ENCODE measurements at places on chromosomes 3 and 15.

GRCh38 chr3:50194903-50195500 lies 3.6 kb downstream of the GNAT1 start:
- H3K4me3 ChIP-seq: peak overlapping the region; percentile 38
- peaks cover 4% of the 10 kb centered on the region for H3K36me3 ChIP-seq
- peaks cover 6% of the 10 kb centered on the region for H3K4me1 ChIP-seq

DNA sequence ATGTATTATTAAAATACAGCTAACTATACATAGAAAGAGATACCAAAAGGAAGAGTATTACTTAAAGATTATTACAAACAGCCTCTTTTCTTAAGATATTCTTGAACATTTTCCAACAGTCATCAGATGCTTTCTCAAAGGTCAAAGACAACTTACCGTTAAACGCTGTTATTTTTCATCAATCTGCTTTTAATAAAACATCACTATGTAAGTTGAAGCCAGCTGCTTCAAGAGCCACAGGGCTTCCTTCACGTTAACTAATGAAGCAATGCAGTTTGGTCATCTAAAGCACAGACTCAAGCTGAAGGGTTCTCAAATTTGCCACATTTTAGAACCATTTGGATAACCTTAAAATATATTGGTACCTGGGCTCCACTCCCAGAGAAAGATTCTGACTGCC lies 578.8 kb downstream of the ROBO2 start:
- DNase-seq: no peak
- H3K27ac ChIP-seq: no peak overlapping the region
- H3K36me3 ChIP-seq: no peaks in the 10 kb centered on the region
- no peaks in the 10 kb centered on the region for H3K4me1 ChIP-seq

DNA sequence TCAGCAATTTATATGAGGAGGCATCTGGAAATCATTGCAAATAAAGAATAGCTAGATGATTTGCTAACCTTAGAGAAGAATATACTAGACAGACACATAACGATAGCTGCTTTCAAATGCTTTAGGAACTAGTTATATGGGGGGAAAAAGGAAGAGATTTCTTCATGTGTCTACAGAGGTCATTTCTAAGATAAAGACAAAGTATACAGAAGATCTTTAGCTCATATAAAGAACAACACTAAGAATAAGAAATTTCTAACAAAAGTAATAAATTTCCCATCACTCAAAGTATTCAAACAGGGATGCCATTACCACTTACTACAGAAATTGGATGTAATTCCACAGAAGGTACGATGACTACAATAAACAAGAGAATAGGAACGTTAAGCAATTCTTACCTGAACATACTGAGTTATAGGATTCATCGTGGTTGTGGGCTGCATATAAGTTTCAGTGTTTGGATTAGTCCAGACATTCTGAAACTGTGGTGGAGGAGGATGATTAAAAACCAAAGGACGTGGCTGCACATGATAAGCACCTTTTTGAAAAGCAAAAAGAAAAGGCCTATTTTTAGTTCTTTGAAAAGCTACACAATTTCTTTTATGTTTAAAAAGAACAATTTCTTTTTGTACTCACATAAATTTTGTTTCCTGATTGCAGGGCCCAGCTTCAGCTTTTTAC lies 8.7 kb downstream of the DAZL start:
- no peak for DNase-seq
- no peaks in the 10 kb centered on the region for H3K36me3 ChIP-seq
- H3K4me3 ChIP-seq: no peak overlapping the region
- no peaks in the 10 kb centered on the region for H3K4me1 ChIP-seq
- peaks cover 20% of the 10 kb centered on the region for H3K27me3 ChIP-seq

- H3K36me3 ChIP-seq: peaks cover 2% of the 10 kb centered on the region
- H3K4me1 ChIP-seq: peaks cover 59% of the 10 kb centered on the region
- H3K27me3 ChIP-seq: no peaks in the 10 kb centered on the region
- H3K27ac ChIP-seq: peak overlapping the region; percentile 2
- no peak overlapping the region for H3K4me3 ChIP-seq
- no peak for DNase-seq
These were observed 87.4 kb downstream of the STAG1 start for GRCh38 chr3:136664771-136665170.

DNA sequence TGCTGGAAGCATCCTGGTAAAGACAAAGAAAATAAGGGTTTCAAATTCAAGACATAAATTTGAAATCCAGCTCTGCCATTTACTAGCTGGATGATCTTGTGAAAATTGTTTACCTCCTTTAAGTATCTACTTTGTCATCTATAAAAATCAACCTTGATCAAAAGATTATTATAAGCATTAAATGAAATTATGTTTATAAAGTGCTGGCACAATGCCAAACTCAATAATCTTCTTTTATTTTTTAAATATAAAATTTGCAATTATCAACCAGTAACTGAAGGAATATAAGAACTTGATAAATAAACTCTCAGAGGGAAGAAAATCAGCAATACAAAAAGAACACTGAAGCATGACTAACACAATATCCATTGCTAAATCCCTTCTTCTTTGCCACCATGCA lies 25.8 kb downstream of the C3orf33 start:
- H3K4me1 ChIP-seq: peaks cover 6% of the 10 kb centered on the region
- no peak for DNase-seq
- H3K27ac ChIP-seq: no peak overlapping the region
- no peaks in the 10 kb centered on the region for H3K27me3 ChIP-seq
- no peak overlapping the region for H3K4me3 ChIP-seq
- peaks cover 11% of the 10 kb centered on the region for H3K36me3 ChIP-seq

DNA sequence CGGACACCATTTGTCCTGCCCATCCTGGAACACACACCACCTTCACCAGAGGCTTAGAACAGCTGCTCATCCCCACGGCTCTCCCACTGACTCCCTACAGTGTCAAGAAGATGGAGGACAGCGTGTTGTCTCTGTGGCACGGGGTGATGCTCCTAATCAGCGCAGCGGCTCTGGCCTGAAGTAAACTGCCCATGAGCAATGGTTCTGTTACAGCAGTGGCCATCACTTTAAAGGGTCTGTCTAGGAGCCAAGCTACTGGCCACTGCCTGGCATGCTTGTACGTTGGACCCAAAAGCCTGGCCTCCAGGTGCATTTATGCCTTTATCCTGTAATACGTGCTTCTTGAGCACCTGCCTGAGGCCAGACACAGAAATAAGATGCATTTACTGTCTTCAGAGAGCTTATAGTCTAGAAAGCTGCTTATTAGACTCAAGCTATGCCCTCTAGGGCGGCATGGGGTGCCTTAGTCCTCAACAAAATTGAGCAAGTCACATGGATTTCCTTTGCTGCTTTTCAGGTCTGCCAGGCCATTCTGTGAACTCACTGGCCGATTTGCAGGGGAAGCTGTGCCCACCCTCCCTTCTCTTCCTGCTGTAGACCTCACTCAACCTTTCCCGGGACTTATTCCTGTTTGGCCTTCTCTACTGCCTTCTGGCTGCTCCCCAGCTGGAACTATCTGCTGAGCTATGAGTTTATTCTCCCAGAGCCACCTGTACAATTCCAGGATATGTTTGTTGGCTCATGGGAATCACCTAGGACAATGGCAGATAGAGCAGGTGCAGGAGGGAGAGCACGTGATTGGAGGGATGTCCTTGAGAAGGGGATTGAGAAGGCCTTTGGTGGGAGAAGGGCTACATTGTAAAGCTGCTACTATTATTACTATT lies 51.9 kb downstream of the STARD5 start:
- peaks cover 9% of the 10 kb centered on the region for H3K4me1 ChIP-seq
- no peak overlapping the region for H3K27ac ChIP-seq
- H3K4me3 ChIP-seq: no peak overlapping the region

GRCh38 chr3:138112362-138112761 lies 3.0 kb downstream of the DZIP1L start:
- H3K4me3 ChIP-seq: no peak overlapping the region
- no peaks in the 10 kb centered on the region for H3K36me3 ChIP-seq
- peaks cover 12% of the 10 kb centered on the region for H3K4me1 ChIP-seq
- no peak for DNase-seq
- H3K27me3 ChIP-seq: peaks cover 87% of the 10 kb centered on the region

- no peak for DNase-seq
- H3K27ac ChIP-seq: no peak overlapping the region
- H3K36me3 ChIP-seq: peaks cover 1% of the 10 kb centered on the region
- H3K4me1 ChIP-seq: peaks cover 60% of the 10 kb centered on the region
- H3K27me3 ChIP-seq: no peaks in the 10 kb centered on the region
- no peak overlapping the region for H3K4me3 ChIP-seq
These were observed 128.6 kb downstream of the GSK3B start for GRCh38 chr3:119965692-119966091.

- H3K36me3 ChIP-seq: peaks cover 20% of the 10 kb centered on the region
- H3K4me3 ChIP-seq: peak overlapping the region; percentile 82
- no peak for DNase-seq
- H3K4me1 ChIP-seq: peaks cover 72% of the 10 kb centered on the region
- H3K27me3 ChIP-seq: no peaks in the 10 kb centered on the region
These were observed 6.3 kb downstream of the PLCD1 start for GRCh38 chr3:38022896-38023709.

DNA sequence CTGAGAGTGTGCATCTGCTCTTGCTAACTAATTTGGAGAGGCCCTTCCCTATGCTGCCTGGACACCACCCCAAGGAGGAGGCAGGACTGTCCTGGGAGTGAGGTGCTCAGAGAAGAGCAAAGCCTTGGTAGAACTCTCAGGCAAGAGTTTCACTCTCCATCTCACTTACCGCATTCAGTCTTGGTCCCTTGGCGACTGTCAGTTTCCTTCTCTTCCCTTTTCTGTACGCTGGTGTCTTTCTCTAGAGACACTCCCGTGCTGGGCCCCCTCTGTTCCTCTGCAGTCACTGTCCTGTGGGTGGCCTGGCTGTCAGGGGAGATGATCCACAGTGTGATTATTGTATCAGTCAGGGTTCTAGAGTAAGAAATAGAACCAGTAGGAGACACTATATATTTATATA lies 44.0 kb downstream of the IDH2 start:
- no peak for DNase-seq
- peak overlapping the region; percentile 87 for H3K27ac ChIP-seq
- no peak overlapping the region for H3K4me3 ChIP-seq

- peaks cover 78% of the 10 kb centered on the region for H3K4me1 ChIP-seq
- DNase-seq: no peak
- H3K4me3 ChIP-seq: peak overlapping the region; percentile 78
- peaks cover 43% of the 10 kb centered on the region for H3K36me3 ChIP-seq
- H3K27me3 ChIP-seq: no peaks in the 10 kb centered on the region
- H3K27ac ChIP-seq: peak overlapping the region; percentile 96
These were observed 41.6 kb downstream of the ZBTB38 start for GRCh38 chr3:141409940-141410241.

DNA sequence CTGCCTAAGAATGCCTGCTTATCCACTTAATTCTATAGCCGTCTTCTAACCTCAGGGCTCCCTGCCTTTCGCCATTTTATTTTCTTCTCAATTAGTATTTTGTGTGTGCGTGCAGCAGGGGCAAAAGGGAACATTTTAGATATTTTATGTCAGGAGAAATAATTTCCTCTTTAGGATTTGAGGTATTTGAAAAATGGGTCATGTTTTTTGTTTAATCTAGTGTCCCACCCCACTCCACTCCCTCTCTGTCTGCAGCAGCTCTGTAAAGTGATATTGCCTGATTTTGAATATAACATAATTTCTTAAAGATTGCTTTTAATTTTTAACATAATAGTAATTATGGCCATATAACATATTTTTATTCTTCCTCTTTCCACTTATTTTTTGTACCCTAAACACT lies 593.2 kb upstream of the DPPA4 start:
- no peaks in the 10 kb centered on the region for H3K27me3 ChIP-seq
- H3K27ac ChIP-seq: no peak overlapping the region
- no peak overlapping the region for H3K4me3 ChIP-seq
- H3K36me3 ChIP-seq: no peaks in the 10 kb centered on the region

DNA sequence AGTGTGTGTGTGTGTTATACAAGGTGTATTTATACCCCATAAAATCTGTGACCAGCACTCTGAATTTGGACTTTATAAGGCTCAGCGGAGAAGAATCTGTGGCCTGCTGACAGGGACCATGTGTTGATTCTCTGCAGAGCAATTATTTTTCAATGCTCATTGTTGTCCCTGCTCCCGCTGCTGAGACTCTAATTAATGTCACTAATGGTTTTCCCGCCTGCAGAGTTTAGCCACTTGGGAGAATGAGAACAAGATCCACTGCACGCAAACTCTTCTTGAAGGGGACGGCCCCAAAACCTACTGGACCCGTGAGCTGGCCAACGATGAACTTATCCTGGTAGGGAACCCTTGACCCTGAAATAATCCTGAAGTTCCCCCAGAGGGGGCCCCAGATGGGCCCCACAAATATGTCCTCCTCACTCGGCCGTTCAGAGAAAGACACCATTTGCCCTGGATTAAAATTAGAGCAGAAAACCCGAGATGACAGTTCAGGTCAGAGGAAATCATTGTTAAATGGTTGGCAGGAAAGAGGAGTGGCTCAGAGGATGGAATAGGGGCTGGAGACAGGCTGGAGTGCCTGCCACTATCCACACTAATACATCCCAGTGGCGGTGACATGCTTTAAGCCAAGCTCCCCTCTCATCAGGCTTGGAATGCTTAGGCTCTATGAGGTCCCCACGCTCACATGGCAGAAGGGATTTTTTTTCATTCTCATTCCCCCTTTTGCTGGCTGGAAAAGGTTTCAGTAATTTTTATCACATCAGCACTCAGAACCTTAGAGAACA lies 3.3 kb downstream of the CRABP1 start:
- no peak for DNase-seq
- H3K27me3 ChIP-seq: peaks cover 48% of the 10 kb centered on the region
- H3K36me3 ChIP-seq: no peaks in the 10 kb centered on the region

- H3K4me1 ChIP-seq: no peaks in the 10 kb centered on the region
- H3K27me3 ChIP-seq: no peaks in the 10 kb centered on the region
- no peak overlapping the region for H3K27ac ChIP-seq
- no peak overlapping the region for H3K4me3 ChIP-seq
These were observed 190.9 kb downstream of the ADAMTS17 start for GRCh38 chr15:100150906-100151305.

Measured in central memory CD8-positive, alpha-beta T cell (primary cell).